Stimulated activated CD4-positive, alpha-beta T cell treated with anti-CD3 and anti-CD28 coated beads, Interleukin-4, amount 100 ng/mL, for 24 hours (primary cell): ENCODE measurements at places on chromosomes 16 and 17.
A peak's percentile ranks its signal among the peaks of the same experiment; 100 is the strongest.

DNA sequence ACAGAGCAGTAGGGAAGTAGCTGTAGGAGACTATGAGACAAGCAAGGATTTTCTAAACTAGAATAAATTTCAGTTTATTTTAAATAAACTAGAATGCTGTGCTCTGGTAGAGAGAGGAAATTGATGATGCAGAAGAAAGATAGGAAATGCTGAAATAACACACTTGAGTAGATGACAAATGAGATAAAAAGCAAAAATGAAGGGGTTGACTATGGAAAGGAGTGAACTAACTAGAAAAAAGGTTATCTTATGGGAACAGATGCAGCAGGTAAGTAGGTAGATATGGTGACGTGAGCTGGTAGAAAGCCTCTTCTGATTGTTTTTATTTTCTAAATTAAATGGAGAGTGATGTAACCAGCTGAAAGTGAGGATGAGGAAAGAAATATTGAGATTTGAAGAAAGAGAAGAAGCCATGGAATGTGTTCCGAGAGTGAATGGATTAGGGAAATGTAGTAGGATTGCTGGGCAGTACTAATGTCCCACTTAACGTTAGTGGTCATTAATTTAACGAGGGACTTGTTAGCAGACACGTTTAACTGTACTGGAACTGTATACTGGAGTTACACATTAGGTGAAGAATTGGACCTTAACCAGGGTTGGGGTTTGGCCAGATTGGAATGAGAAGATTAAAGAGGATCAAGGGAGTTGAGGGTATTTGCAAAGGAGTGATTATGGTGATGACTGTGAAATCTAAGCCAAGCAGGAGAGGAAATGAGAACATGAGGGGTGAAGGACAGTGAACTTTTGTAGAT is 196.5 kb downstream of the TANC2 start:
- DNase-seq: no peak

DNA sequence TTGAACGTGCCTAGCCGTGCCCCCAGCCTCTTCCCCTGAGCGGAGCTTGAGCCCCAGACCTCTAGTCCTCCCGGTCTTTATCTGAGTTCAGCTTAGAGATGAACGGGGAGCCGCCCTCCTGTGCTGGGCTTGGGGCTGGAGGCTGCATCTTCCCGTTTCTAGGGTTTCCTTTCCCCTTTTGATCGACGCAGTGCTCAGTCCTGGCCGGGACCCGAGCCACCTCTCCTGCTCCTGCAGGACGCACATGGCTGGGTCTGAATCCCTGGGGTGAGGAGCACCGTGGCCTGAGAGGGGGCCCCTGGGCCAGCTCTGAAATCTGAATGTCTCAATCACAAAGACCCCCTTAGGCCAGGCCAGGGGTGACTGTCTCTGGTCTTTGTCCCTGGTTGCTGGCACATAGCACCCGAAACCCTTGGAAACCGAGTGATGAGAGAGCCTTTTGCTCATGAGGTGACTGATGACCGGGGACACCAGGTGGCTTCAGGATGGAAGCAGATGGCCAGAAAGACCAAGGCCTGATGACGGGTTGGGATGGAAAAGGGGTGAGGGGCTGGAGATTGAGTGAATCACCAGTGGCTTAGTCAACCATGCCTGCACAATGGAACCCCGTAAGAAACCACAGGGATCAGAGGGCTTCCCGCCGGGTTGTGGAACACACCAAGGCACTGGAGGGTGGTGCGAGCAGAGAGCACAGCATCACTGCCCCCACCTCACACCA is 724 bp downstream of the GAA start:
- DNase-seq: peak; percentile 16

- no peak for DNase-seq
Measured at GRCh38 chr17:80502578-80502877, 26.1 kb upstream of the NPTX1 start.

DNA sequence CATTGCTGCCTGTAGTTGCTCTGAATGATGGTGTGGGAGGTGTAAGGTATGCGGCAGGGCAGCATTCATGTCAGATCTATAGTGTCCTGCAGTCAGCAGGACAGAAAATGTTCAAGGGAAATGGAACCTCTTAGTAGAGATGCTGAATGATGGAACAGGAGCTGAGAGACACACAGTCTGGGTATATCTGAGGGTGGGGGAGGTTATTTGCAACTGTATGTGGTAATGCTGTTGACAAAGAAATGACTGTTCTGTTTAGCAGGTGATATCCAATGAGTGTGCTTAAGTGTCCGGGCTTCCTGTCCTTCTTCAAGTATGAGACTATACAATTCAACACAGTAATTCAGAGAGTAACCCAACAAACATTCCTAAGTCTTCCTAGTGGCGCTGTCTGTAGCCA is 46.6 kb downstream of the STH start:
- no peak for DNase-seq

- DNase-seq: no peak
Measured at GRCh38 chr16:11188801-11189740, 66.9 kb downstream of the SOCS1 start.

DNA sequence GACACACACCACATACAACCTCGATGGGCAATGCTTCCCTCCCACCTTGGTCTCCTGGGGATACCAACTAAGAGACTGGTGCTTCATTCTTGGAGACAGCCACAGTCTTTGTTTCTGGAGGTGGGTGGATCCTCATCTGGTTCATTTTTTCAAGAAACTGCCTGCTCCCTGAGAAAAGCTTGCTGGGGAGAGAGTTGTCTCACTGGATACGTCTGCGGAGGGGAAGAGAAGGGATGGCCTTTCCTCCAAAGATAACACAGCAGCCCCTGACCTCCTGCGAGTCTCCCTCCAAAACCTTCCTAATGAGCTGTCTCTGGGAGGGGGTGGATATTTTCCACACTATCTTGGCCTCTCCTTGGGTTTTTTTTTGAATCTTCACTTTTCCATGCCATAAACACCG is 221.2 kb downstream of the SOX9 start:
- DNase-seq: no peak

DNA sequence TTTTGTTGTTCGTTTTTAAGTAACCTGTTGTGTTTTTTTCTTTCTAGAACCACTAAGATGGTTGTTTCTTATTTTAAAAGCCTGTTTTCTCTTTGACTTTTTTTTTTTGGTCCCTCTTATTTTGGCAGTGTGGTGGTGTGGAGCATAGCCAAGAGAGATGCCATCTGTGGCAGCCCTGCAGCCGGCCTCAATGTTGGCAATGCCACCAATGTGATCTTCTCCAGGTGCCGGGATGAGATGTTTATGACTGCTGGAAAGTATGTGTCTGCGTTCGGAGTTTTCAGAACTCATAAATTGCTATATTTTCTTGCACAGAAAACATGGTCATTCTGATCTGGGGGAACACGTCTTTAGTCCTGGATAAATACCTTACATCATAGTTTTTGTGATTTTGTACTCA is 17.6 kb downstream of the CFAP52 start:
- no peak for DNase-seq

GRCh38 chr16:30927789-30928378 is 4.5 kb downstream of the FBXL19 start:
- DNase-seq: peak; percentile 55

DNA sequence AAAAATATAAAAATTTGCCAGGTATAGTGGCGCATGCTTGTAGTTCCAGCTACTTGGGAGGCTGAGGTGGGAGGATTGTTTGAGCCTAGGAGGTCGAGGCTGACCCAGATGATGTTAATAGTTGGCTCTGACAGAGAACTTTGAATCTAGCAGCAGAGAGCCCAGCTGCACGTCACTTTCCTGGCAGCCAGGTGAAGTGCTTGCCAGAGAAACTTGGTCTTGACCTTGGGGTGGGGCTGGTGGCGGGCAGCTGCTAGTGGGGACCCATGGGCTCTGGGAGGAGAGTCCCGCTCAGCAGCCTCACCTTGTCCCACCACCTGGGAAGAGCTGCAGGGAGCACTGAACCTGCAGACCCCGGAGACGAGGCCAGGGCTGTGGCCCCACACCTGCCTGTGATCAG is 3.1 kb upstream of the C16orf74 start:
- DNase-seq: no peak

GRCh38 chr17:82941021-82942001 is 101.5 kb upstream of the ZNF750 start:
- no peak for DNase-seq

DNA sequence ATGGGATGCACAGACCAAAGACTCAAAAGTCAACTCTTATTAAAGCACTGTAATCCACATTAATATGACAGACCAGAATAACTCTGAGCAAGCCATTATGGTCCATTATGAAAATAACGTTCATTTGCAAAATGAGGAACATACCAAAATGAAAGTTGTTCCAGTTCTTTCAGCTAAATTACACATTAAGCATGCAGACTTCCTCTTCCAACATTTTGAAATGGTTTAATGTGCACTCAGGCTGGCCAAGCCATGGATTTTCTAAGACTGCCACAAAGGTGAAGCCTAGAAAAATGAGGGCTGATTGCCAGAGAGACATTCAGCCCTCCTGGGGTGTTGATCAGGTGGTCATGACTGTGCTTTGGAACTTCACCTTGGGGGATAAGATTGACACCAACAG is 56.7 kb upstream of the NOG start:
- DNase-seq: no peak

GRCh38 chr16:29891525-29892457 is 7.6 kb downstream of the SEZ6L2 start:
- DNase-seq: no peak

GRCh38 chr17:79520167-79521165 is 90.4 kb downstream of the RBFOX3 start:
- no peak for DNase-seq

- no peak for DNase-seq
Measured at GRCh38 chr17:47914306-47914948, 18.4 kb downstream of the SP2 start.

DNA sequence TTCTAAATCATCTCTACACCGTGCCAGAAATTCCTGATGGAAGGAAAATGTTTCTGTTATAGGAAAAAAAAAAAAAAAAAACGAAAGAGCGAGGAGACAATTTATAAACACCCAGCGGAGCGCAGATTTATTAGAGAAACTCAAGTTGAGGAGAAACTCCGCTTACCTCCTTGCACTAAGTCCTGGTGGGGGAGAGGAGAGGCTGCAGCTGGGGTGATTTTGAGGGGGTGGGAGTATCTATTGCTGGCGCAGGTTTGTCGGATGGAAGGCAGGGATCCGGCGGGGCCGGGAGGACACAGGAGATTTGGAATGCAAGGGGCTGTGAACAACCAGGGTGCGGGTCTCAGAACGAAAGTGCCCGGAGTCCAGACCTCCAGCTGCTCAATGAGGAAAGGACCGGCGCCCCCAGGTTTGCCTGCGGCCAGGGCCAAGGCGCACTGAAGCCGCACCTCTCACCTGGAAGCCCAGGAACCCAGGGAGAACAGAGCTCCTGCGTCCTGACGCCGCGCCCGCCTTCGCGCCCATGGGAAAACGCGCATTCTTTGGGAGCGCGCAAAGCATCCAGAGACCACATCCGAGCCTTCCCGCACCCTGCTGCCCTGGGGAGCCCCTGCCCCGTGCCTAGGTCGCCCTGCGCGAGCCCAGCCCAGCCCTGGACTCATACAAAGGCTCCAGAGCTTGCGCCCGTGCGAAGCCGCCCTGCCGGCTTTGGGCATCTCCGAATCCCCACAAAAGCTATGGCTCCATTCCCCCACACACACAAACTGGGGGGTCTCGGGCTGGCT is 2.6 kb upstream of the HOXB8 start:
- DNase-seq: no peak

DNA sequence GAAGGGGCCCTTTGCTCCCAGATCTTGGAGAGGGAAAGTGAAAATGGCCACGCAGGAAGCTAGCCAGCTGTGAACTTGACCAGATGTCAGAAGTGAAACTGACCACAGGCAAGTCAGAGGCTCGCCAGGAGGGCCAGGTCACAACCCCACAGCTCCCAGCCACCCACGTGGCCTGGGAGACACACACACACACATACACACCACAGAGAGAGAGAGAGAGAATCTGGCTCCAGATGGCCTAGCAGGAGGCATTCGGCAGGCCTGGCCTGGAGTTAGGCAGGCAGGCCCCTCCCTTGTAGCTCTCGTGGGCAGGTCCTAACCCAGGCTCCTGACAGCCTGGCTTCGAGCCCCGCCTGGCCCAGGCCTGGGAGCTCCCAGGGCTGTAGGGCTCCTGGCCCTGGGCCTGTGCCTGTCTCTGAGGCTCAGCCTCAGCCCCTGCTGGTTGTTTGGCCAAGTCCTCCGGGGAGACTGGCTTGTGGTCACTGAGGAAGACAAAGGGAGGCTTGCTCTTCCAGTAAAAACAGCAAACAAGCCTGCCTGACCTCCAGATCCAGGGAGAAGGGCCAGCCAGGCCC is 20.2 kb downstream of the NGFR start:
- no peak for DNase-seq

- no peak for DNase-seq
Measured at GRCh38 chr16:60271781-60272180, 1537.7 kb upstream of the GOT2 start.

GRCh38 chr16:80066805-80067580 is 466.5 kb upstream of the MAF start:
- DNase-seq: no peak

GRCh38 chr16:51531271-51531670 is 380.2 kb upstream of the SALL1 start:
- DNase-seq: no peak

GRCh38 chr17:8922451-8922850 is 43.1 kb downstream of the PIK3R5 start:
- no peak for DNase-seq

- DNase-seq: no peak
Measured at GRCh38 chr16:20781697-20782096, 17.9 kb downstream of the ACSM3 start.

DNA sequence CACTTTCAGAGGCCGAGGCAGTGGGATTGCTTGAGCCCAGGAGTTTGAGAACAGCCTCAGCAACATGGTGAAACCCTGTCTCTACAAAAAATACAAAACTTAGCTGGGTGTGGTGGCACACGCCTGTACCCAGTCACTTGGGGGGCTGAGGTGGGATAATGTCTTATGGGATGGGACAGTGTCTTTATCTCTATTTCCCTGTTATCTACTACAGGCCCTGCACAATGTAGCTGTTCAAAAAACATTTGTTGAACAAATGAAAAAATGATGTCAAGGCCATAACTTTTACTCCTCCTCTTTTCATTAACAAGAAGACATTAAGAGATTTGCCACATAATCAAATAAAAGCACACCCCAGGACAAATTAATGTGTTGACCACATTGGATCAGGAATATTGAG is 13.8 kb downstream of the TUBG1 start:
- DNase-seq: no peak

DNA sequence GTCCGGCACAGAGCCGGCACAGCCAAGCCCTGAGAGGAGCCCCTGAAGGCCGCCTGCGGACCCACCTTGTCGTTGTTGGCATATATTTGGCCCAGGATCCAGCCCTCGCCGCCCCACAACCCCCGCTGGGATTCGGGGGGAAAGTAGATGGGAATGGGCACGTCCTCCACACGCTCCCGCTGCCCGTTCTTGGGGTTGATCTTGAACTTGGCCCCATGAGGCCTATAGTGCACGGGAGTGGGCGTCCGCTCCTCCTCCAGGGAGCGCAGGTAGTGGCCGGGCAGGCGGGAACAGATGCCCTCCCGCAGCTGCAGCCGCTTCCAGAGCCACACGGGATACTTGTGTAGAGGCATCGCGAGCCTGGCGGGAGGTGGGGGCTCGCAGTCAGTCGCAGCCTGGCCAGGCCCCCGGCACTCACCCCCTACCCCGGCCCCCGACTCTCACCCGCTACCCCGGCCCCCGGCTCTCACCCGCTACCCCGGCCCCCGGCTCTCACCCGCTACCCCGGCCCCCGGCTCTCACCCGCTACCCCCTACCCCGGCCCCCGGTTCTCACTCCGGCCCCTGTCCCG is 387 bp downstream of the MRPL28 start:
- DNase-seq: no peak
